ENCODE measurements at places on chromosomes 13 and 19.

GRCh38 chr13:79621902-79622301, 140.9 kb downstream of the NDFIP2 start:
- no peak for DNase-seq

GRCh38 chr19:38015216-38015615, 108.2 kb downstream of the SIPA1L3 start:
- no peak for DNase-seq

- DNase-seq: no peak
Observed at GRCh38 chr13:48985756-48986155, 10.0 kb downstream of the FNDC3A start.

- no peak for DNase-seq
Observed at GRCh38 chr13:51370116-51370515, 30.6 kb downstream of the SERPINE3 start.

DNA sequence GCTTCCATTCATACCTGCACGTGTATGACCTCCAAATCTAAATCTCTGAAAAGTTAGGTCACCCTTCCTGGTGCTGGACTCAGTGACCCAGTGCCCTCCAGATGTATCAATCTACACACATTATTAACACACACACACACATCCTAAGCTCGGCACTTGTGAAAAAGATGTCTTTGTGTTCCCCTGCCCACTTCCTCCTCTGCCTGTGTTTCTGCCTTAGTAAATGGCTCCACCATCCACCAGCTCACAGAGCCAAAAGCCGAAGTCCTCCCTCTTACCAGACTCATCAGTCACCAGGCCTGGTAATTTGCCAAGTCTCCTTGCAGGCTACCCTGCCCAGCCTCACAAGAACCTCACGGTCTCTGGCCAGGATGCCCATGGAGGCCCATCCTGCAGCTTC, 131.5 kb downstream of the SHISA2 start:
- no peak for DNase-seq

DNA sequence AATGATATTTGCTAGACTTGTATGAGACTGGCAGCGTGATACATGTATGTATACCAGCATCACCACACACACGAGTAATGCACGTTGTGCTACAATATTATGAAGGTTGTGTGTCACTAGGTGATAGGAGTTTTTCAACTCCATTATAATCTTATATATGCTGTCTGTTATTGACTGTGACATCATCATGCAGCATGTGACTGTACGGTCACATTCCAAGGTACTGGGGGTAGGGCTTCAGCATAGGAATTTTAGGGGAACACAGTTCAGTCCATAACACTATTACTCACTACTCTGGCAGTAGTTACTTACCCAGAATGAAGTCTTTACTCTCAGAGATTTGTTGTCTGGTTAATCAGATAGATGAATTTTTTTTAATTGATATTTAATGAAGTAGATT, 91.1 kb downstream of the CDK8 start:
- no peak for DNase-seq

DNA sequence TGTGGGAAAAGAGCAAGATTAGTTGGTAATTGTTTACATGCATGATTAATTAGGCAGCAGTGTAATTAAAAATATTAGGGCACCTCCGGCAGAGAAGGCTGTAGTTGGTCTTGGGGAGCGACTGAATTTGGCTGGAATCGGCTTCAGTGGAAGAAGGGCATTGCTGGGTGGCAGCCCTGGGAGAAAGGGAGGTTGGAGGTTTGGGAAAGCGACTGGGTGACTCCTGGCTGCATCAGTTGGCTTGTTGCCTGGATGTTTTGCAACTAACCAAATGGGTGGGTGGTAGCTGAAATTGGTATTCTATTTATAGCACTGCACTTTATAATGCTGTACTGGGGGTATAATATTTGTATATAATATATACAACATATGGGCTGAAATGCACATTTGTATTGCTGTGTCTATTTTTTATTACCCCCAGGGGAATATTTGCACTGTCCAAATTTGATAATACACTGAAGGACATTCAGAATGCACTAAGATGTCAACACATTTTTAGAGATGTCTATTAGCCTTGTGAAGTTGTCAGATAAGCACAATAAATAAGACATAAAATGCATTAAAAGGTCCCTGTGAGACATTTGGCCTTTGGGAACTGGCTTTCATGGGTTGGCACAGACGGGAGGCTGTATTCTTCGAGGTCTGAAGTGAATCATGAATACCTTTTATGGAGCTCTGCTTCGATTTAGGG, 1.7 kb downstream of the B3GLCT start:
- no peak for DNase-seq

DNA sequence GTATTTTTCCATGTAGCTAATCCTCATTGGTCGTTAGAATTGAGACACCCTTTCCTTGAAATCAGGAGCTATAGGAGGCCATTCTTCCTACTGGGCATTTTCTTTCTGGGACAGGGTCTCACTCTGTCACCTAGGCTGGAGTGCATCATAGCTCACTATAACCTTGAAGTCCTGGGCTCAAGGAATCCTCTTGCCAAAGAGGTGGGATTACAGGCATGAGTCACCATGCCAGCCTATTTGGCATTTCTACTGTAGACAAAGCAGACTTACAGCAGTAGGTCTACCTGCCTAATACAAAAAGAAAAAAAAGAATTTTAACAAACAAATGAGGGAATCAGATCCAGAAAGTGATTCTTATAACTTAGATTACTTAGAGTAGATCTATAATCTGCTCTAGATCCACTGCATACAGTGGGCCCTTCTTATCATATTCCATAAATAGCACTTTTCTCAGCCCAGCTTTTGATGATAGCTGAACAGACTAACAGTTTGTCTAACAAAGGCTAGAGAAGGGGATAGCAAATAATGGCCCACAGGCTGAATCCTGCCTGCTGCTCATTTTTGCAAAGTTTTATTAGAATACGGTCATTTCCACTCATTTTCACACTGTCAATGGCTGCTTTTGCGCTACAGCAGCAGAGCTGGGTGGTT, 36.7 kb upstream of the USPL1 start:
- DNase-seq: no peak

GRCh38 chr13:45728759-45729158, 26.6 kb downstream of the CBY2 start:
- DNase-seq: no peak

DNA sequence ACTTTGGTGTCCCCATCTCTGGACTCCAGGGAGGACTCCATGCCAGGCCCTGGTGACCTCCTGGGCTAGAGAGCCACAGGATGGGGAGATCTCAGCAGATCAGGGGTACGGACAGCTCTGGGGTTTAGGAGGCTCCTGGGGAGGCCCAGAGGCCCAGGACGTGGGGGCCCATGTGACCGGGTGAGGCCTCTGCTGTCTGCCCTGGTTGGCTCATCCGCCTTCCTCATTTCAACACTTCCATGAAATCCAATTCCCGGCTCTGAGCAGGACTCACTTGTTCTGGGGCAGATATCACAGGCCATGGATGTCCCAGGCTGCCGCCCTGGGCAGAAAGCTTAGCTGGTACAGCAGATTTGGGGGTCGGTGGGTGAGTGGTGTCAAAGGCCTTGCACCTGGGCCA, 1.1 kb upstream of the PRAM1 start:
- DNase-seq: no peak

DNA sequence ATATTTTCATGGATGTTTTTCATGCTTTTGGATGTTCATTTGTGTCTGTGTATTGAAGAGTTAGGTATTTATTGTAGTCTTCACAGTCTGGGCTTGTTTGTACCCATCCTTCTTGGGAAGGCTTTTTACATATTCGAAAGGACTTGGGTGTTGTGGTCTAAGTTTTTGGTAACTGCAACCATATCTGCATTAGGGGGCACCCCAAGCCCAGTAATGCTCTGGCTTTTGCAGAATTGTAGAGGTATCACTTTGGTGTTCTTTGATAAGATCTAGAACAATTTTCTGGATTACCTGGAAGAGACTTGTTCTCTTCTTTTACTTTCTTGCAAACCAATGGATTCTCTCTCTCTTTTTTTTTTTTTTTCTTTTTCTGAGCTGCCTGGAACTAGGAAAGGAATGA, 581.3 kb downstream of the DACH1 start:
- DNase-seq: no peak

DNA sequence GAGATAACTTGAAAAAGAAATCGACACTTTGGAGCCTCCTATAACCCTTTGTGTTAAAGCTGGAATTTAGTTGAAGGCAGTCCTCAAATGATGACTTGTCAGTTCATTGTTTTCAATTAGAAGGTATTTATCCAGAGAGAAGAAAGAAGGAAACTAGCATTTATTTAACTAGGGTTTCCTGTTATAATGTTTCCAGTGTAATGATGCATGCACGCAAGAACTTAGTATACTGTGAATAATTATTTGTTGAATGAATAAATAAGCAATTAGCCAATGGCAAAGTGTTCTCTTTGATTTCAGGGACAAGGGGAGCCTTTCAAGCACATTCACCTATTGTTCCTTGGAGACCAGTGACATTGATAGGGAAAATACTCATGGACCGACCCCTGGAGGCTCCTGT, 307.4 kb downstream of the KLF5 start:
- no peak for DNase-seq

- DNase-seq: no peak
Observed at GRCh38 chr19:10826231-10826630, 9.8 kb downstream of the TMED1 start.

DNA sequence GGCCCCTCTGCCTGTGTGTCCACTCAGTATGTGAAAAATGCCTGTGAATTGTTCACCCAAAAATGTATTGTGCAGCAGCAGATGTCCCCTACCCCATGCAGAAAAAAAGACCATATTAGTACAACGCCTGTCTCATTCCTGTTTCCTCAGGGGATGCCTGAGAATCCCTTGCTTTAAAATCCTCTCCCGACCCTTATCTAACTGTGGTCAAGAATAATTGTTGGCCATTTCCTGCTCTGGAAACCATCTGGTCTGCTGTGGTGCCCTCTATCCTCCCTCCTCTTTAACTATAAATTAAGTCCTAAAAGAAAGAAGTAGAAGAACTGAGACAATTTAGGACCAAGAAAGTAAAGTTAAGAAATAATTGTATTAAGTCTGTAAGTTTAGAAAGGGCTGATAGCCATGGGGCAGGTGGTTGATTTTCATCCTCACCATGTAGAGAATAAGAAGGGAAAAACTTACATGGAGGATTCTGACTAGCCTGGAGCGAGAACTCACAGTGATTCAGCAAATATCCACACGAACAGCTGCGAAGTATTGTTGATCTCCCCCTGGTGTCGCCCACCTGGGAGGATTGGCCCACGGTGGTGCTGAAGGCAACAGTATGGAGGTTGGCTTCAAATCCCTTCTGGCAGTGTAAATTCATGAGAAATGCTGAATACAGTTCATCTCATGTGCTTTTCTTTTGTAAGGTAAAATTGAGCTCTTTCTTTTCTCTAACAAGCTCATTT, 85.6 kb downstream of the COL4A2 start:
- no peak for DNase-seq

- DNase-seq: no peak
Observed at GRCh38 chr19:5827342-5827890, 12.1 kb downstream of the FUT6 start.

DNA sequence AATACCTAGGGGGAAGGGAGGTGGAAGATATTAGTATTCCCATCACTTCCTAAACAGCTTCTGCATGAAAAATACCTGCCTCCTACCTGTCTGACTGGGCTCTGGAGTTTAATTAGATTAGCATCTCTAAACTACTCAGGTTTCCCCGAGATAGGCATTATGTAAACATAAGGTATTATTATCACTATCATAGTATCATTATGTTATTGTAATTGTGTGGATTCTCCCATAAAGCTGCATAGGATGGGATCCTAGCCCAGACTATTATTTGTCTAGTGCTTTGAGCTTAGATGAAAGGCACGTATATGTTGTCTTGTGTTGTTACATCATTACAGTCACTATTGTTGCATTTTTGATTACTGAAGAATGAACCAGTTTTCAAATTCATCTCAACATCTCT, 115.2 kb upstream of the SOX21 start:
- DNase-seq: no peak

DNA sequence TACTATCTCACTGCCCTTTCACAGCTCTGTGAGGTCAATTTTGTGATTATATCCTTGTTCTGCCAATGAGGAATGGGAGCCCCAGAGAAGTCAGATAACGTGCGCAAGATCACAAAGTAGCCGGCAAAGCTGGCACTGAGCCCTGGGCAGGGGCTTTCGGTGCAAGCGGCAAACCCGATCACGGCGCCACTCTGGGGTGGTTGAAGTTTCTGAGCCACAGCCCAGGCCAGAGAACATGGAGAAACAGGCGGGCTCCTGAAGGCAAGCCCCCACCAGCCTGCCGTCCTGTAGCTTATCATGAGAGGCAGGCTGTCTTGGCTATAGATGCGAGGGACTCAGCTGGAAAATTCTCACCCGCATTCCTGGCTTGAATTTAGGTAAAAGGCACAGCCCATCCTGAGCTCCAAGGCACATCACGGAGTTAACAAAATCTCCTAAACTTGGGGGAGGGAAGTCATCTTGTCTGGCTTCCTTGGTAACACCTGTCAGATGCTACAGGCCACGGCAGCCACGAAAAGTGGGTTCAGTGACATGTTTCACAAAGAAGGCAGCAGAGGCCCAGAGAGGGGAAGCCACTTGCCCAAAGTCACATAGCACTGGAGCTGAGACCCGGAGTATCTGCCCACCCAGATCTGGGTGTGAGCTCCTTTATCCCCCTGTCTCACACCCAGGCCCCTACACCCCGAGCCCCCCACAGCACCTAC, 12.5 kb downstream of the TNNT1 start:
- DNase-seq: no peak

- peak; percentile 74 for DNase-seq
Observed at GRCh38 chr19:40420766-40421765, 4.7 kb downstream of the SERTAD1 start.

DNA sequence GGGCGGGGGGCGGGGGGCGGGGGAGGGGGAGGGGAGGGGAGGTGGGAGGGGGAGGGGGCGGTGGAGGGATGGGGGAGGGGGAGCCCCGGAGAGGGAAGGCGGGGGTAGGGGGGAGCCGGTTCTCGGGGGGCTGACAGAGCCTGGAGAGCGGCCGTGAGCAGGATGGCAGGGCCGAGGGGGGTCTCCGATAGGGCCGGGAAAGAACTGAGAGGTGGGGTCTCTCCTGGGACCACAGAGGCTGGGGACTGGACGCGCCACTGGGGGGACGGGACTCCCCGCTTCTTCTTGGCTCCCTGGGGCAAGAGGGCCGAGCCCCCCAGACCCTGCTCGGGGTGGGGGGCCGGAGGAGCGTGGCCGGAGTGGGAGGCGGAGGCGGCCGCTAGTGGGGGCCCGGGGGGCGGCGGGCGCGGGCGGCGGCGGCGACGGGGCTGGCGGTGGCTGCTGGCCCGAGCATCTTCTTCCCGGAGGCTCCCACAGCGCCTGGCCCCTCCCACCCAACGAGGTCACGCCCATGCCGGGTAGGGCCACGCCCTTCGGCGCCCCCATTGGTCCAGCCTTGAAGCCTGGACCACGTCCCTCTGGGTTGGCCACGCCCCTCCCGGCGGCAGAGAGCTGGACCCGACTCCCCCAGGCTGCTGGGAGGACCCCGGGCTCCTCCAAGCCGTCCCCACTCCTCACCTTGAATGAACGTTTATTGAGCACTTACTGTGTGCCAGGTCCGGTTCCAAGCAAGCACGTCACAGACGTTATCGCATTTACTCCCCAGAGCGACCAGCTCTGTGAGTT, at the start of gene NOVA2:
Gene NOVA2, minus strand, starts transcription at position 313 of the 786 bp plus-strand sequence. CDS start 514 bp downstream, outside the sequence.
- peak; percentile 89 for DNase-seq

- no peak for DNase-seq
Observed at GRCh38 chr19:44732235-44733014, 16.1 kb upstream of the BCL3 start.
